CD4-positive, alpha-beta T cell treated with Interleukin-17A for 1 hour (primary cell): ENCODE measurements at places on chromosomes 2 and 18.
A peak's percentile ranks its signal among the peaks of the same experiment; 100 is the strongest.

DNA sequence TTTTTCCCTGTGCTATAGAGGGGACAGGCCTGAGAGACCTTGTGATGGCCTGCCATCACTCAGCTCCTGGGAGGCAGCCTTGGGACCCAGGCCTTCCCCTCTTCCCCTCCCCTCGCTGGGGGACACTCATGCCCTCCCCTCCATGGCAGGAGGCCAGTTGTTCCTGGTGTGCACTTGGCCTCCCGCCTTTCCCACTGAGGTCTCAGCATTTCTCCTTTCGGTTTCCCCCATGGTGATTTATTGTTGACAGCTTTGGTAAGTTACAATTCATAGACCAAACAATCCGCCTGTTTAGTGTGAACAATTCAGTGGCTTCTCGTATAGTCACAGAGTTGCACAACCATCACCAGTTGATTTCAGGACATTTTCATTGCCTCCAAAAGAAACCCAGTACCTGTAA, 10.2 kb upstream of the CNDP1 start:
- no peak for DNase-seq

- no peak for DNase-seq
Observed at GRCh38 chr2:124213977-124214587, 189.0 kb downstream of the CNTNAP5 start.

DNA sequence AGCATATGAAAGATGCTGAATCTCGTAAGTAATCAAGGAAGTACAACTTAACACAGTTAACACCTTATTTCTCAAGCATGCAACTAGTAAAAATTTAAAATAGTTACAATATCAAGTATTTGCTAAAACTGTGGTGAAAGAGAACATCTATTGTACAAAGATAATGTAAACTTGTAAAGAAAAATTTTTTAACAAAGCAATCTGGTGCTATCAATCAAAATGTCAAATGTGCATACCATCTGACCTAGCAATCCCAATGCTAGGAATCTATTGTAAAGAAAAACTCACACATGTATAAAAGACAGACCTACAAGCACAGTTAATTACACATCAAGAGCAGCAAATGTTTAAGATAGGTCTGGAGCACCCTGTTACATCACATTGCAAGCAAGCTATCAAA, 90.1 kb downstream of the SLC66A3 start:
- no peak for DNase-seq

- DNase-seq = no peak
Observed at GRCh38 chr2:149625671-149626070, 38.1 kb upstream of the MMADHC start.

GRCh38 chr2:9217838-9218770, 11.5 kb downstream of the ASAP2 start:
- no peak for DNase-seq

- DNase-seq = no peak
Observed at GRCh38 chr2:102304711-102305611, 6.4 kb upstream of the IL1RL1 start.

DNA sequence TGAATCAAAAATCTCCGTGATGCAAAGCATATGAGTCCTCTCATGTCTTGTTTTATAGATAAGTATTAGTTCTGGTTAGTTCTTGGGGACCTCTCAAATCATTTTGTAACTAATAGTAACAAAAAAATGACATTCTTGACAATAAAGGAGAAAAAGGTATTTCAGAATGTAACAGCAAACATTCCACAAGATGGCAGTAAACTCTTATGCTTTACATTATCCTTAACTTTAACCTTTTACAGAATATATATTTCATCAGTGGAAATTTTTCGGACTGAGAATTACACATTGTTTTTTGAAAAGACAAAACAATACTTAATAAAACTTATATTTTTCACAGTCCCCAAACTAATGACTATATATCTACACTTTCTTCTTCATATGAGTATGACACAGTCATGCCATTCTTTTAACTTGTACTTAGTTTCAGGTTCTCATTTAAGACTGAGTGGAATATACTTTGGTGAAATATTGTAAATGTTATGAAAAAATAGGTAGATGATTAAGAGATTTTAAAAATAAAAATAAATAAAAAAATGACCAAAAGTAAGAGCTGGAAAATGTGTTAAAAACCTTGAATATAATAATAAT, 142.9 kb upstream of the NXPH2 start:
- no peak for DNase-seq

GRCh38 chr2:179037807-179038206, 12.1 kb downstream of the CCDC141 start:
- DNase-seq = no peak

DNA sequence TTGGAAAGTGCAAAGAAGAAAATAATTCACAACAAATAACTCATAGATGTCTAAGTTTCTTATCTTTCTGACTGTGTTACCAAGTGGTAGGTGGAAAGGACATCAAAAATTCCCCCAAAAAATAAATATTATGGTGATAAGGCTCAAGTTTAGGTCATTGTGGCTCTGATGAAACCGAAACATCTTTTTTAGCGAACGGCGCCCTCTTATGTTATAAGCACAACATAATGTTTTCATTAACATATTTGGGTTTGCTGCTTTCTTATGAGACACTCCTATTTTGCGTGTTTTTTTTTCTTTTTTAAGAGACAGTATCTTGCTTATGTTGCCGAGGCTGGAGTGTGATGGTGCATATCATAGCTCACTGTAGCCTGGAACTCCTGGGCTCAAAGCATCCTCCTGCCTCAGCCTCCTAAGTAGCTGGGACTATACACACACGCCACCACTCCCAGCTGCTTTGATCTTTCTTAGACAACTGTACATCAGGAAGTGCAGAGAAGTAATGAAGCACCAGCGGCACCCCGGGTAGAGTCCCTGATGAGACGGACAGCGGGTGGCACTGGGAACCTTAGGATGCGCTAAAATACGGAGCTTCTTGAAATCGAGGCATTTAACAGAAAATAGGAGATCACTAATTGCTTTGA, 38.5 kb upstream of the SLC35G4 start:
- peak; percentile 4 for DNase-seq

DNA sequence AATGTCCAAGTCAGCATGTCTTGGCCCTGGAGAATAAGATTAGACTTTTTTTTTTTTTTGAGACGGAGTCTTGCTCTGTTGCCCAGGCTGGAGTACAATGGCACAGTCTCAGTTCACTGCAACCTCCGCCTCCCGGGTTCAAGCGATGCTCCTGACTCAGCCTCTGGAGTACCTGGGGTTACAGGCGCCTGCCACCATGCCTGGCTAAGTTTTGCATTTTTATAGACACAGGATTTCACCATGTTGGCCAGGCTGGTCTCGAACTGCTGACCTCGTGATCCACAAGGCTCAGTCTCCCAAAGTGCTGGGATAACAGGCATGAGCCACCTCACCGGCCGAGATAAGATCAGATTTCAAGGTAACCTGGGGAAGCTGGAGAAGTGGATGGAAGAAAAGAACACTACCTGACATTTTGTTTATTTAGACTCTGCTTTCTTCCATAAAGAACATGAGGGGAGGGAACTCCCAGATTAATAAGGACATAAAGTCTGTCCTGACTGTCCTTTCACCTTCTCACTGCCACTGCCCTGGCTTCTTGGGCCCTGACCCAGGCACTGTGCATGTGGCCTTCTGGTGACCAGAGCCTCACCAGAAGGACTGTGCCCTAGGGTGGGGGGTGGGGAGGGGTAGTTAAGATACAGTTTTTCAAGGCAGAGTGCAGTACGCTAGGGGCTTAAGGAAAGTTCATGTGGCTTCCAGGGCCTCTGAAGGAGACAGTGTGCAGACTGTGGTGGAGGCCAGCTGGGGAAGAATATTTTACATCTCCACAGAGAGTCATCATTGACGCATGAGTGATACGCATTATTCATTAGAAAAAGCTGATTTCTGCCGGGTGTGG, 4.8 kb upstream of the IMPA2 start:
- DNase-seq = no peak

DNA sequence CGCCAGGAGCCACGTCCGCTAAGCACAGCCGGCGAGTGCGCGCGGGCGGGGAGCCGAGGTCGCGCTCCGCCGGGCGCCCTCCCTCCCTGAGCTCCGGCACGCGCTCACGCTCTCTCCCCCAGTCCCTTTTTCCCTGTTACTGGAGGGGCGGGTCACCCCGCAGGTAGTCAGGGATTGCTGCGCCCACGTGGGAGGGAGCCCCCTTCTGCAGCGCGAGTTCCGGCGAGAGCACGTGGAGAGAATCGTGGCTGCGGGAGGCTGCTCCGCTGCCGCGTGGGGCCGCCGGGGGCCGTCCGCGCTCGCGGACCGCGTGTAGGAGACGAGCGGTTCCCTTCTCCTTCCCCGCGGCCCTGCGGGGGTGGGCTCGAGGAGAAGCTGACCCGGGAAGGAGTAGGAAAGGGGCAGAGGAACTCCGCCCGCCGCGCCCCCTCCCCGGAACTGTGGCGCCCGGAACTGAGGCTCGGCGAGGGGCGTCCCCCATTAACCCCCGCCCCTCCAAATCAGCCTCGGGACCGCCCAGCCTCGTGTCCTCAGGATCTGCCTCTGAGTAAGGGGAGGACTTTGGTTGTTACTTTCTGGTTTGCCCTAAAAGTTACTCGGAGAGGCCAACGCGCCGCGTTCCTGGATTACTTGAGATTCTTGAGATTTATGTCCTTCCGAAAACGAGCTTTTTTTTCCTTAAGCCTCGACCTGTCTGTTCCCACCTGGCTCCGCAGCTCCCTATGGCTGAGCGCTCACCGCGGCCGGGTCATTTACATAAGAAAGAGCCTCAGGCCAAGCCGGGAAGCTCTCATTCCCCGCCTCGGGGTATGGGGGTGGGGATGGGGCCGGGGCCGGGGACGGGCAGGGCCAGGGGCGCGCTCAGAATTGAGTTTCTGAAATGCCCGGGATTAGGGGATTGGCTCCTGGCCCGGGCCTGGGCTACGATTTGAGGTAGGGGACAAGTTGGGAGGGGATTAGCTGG, 1.1 kb downstream of the HK2 start:
- DNase-seq = peak; percentile 56

GRCh38 chr2:169286624-169287231, 75.6 kb downstream of the LRP2 start:
- DNase-seq = no peak
